MCF 10A (cell line): ENCODE measurements at places on chromosomes 5 and 9. TPM values are rescaled to one million over a fixed set of nuclear protein-coding genes. Genes with fewer than 3 reads are reported as not detected.

The RPL37 gene
- 2,063 and 2,180 TPM in 2 replicates for total RNA-seq

The FGFR4 gene
- 1.5 and 1.8 TPM in 2 replicates for total RNA-seq

The TOPORS gene
- total RNA-seq = 16.7 and 18.4 TPM in 2 replicates

The ITK gene
- not detected in 2 replicates for total RNA-seq

DNA sequence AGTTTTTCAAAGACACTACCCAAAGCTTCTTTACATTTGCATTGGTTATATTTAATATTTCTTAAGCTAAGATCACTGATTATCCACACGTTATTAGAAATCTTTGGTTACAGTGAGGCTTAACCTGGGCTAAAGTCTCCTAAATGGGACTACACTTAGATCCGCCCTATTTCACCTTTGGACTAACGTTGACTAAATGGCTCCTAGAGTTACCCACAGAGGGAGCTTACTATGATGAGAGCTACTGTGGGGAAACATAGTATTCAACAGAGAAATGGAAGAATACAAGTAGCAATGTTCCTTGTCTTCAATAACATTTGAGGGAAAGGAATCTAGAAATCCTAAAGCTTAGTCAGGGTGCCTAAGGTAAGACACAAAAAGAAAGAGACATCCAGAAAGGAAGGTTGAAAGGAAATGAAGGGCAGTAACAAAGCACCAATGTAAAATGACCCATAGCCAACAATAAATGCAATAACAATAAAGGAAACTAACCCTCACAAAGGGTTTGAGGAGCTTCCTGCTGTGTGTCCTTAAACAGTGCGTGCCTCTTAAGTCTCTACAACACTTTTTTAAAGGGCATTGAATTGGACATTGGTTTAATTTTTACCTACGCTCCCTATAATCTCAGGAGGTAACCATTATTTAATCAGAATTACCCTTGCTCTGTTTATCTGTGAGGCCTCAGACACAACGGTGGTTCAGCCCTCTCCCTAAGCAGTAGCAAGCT, 217.1 kb downstream of the PJA2 start:
- H3K4me1 ChIP-seq = peaks cover 5% of the 10 kb centered on the region
- no peak overlapping the region for H3K27ac ChIP-seq
- H3K36me3 ChIP-seq = peaks cover 27% of the 10 kb centered on the region

GRCh38 chr5:19536387-19536786, 451.6 kb downstream of the CDH18 start:
- H3K4me3 ChIP-seq = no peak overlapping the region
- H3K27me3 ChIP-seq = no peaks in the 10 kb centered on the region
- no peak for DNase-seq
- H3K36me3 ChIP-seq = peaks cover 6% of the 10 kb centered on the region

- no peaks in the 10 kb centered on the region for H3K36me3 ChIP-seq
- peak; percentile 78 for DNase-seq
- H3K4me1 ChIP-seq = peaks cover 5% of the 10 kb centered on the region
- H3K27me3 ChIP-seq = peaks cover 42% of the 10 kb centered on the region
- H3K27ac ChIP-seq = no peak overlapping the region
Observed at GRCh38 chr5:96434201-96434645, 1.2 kb upstream of the PCSK1 start.

DNA sequence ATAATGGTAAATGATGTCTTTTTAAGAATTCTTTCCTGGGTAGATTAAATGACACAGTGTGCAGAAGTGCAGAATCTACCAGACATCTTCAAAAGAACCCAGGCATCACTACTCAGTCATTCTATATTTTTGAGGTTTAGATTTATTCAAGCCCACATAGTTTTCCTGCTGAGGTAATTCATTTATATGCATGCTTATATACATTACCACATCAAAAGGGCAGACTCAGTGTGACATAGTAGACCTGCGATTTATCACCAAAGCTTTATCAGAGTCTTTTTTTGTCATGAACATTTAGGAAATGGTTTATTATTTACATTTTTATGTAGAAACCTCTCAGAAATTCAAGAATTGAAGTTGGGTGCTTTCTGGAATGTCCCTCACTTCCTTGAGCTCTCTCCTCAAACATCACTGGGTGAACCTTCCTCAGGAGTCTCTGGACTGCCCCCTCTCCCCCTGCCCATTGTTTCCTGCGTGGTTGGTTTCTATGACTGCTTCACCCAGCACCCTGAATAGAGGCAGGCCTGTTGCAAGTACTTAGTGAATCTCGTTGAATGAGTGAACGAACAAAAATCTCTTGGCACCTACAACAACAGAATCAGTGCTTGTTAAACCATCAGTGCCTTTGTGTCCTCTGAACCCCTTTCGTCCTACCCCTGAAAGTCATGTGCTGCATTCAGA, 42.5 kb downstream of the ADAMTS16 start:
- no peak overlapping the region for H3K4me3 ChIP-seq
- no peak overlapping the region for H3K27ac ChIP-seq
- DNase-seq = no peak
- no peaks in the 10 kb centered on the region for H3K36me3 ChIP-seq
- no peaks in the 10 kb centered on the region for H3K27me3 ChIP-seq
- peaks cover 6% of the 10 kb centered on the region for H3K4me1 ChIP-seq

- no peaks in the 10 kb centered on the region for H3K27me3 ChIP-seq
- no peaks in the 10 kb centered on the region for H3K36me3 ChIP-seq
- peak overlapping the region; percentile 76 for H3K27ac ChIP-seq
- DNase-seq = peak; percentile 96
- H3K4me1 ChIP-seq = peaks cover 43% of the 10 kb centered on the region
- no peak overlapping the region for H3K4me3 ChIP-seq
Observed at GRCh38 chr9:90970608-90971007, 169.0 kb downstream of the SYK start.

- no peak overlapping the region for H3K27ac ChIP-seq
- no peak overlapping the region for H3K4me3 ChIP-seq
- no peaks in the 10 kb centered on the region for H3K27me3 ChIP-seq
- H3K36me3 ChIP-seq = peaks cover 13% of the 10 kb centered on the region
- no peaks in the 10 kb centered on the region for H3K4me1 ChIP-seq
Observed at GRCh38 chr5:65796269-65796668, 74.3 kb downstream of the NLN start.
